ENCODE measurements at places on chromosomes 11 and 22.

- no peak for DNase-seq
These were observed 30.5 kb downstream of the CTTN start for GRCh38 chr11:70428701-70429427.

GRCh38 chr22:18975434-18976196 lies 39.5 kb upstream of the PRODH start:
- DNase-seq = no peak

DNA sequence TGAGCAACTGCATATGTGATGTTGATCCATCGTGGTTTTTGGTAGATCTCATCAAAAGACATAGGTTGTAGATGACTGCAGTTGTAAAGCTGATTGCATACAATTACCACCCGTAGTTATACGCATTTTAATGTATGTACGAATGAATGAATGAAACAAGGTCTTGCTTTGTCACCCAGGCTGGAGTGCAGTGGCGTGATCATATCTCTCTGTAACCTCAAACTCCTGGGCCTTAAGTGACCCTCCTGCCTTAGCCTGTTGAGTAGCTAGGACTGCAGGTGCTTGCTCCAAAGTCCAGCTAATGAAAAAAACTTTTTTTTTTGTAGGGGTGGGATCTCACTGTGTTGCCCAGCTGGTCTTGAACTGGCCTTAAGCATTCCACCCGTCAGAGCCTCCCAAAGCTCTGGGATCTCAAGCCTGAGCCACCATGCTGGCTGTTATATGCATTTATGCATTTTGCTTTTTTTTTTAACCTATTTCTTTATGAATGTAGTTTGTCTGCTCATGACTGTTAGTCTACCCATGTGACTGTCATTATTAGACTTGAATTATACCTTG lies 53.5 kb downstream of the PPP6R3 start:
- DNase-seq = no peak

GRCh38 chr11:65438257-65439151 lies 15.9 kb downstream of the NEAT1 start:
- DNase-seq = no peak

DNA sequence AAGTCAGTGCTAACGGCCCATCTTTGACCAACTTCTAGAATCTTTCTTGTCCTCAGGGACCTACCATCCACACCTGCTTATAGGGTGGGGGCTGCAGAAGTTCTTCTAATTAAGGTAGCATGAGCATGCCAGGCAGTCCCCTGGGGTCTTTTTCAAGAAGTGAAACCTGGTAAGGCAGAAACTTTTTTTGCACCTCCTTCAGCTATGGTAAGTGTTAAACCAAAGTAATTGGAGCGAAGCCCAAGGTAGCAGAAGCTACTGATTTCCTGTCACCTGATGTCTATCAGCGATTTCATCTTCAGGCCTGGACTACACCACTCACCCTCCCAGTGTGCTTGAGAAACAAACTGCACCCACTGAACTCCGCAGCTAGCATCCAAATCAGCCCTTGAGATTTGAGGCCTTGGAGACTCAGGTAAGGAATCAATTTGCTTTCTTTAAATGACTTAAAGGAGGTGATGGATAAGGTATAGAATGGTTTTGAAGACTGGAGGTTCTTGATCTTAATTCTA lies at the start of gene MS4A1:
Gene MS4A1 (plus strand): TSS at position 317 of the 512 bp plus-strand sequence. CDS start 6,528 bp downstream, outside the sequence.
- no peak for DNase-seq

Data from HuH-7 (cell line).